ENCODE measurements at places on chromosomes 4 and X.

DNA sequence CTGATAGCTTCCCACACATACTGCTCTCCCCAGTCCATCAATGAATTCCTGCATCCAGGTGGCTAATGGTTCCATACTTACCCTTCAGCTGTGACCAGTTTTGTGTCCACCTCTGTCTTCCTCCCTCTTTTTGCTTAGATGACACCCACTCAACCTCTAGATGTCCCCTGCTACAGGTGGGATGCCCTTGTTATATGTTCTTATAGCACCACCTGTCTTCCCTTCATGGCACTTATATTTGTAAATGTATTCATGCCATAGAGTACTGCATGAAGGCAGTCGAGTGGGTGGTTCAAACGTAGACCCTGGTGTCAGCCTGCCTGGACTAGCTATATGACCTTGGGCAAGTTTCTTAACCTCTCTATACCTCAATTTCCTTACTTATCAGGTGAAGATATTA lies 6.5 kb upstream of the USP46 start:
- no peak for DNase-seq

DNA sequence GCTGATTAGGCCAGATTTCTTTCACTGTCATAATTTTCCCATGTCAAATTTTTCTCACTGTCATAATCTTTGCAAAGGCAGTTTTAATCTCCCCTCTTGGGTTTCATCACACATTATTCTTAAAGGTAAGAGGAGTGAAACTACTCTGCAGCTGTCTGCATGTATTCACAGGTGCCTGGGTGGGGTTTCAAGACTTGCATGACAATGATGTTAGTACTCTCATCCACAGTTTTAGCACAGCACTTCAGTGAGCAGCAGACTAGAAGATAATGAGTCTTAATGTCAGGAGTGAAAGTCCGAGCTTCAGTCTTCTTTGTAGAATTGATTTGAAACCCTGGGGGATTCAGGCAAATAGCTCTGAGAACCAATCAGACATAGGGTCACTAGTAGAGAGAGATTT lies 182.5 kb upstream of the GALNT7 start:
- DNase-seq: no peak

DNA sequence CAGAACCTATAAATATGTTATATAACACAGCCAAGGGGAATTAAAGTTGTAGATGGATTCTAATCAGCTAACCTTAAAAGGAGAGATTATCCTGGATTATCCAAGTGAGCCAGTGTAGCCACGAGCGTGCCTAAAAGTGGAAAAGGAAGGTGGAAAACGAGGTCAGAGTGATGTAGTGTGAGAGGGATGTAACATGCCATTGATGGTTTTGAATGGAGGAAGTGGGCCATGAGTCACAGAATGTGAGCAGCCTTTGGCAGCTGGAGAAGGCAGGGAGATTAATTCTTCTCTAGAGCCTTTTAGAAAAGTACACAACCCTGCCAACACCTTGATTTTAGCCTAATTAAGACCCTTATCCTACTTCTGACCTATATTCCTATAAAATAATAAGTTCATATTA lies 149.1 kb downstream of the SLC39A8 start:
- no peak for DNase-seq

DNA sequence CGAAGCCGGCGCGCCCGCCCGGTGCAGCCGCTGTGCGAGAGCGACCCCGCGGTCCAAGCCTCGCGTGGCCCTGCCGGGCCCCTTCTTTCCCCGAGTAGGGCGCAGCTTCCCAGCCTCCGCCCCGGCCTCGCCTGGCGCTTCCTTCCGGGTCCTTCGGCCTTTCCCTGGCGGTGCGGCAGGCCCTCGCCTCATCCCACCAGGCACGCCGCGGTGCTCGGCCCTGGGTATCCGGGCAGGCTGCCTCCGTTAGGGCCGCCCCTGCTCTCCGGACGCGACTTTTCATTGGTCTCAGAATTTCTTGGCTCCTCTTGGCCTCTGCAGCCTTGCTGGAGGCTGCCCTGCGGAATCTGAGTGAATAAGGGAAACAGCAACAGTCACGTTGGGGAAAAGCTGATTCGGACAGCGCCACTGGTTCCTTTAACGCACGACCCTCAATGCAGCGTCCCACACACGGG lies 429 bp downstream of the UVSSA start:
- DNase-seq: no peak

- DNase-seq: peak; percentile 28
Measured at GRCh38 chr4:73603271-73603710, 16.9 kb downstream of the RASSF6 start.

DNA sequence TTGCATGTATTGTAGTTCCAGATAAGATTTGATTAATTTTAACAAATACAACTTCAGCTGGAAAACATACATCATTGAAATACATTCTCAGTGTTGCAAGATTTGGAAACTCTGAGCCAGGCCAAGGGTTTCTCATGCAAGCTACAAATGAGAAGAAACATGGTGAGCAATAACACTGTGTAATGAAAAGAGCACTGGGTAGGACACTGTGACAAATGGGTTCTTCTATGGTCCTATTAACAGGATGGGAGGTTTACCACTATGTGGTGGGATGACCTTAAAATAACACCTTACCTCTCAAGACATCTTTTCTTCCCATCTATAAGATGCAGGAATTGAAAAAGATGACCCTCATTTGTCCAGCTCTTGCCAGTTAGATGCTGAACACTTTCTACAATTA lies 19.6 kb upstream of the NDNF start:
- DNase-seq: no peak

DNA sequence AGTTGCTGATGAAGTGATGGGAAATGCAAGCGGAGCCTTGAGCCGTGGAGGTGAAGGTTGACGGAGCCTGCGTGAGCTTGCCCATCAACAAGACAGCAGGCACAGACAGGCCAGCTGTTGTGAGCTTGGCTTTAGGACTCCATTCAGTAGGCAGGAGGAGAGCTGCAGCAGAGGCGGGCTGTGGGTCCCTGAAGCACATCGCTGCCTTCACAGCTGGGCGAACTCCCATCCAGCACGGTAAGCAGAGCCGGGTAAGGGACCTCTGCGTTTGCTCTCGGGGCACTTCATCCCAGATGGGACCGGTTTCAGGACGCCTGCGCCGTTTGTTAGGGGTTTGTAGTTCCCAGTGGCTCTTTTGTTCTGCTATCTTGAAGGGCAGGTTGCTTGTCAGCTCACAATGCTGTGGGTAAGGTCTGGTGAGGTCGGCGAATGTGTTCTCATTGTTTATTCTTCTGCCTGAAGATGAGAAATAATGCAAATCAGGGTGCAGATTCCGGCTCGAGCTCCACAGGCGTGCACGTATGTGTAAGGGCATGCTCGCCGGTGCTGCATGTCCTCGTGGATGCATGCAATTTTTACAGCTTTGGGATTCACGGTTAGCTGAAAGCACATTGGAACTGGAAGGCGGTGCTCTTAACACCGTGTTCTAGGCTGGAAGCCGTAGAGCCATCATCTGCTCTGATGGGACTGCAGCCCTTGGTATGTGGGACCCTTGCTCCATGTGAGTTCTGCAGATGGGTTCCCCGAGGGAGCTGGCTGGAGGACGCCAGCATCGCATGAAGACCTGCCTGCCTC lies 54.6 kb upstream of the CLDN34 start:
- DNase-seq: no peak

DNA sequence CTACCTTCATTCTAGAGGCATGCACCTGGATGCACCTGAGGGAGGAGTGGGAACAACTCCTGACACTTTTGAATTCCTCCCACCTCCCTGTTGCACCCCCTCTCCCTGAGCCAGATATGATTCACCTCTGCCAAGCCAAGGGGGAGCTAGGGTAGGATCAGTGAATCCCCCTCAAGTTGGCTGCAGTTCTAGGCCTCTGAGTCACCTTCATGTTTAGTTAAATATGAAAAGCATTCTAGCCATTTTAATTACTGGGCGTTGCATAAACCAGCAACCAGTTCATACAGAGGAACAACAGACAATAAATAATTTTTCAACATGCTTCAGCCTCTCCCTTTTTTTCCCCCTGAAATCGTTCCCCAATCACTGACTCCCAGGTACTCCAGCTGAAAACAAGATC lies 1440.2 kb downstream of the ADGRL3 start:
- DNase-seq: no peak

Measured in NCI-H1436 treated with DMSO at 0.1 percent for 48 hours (cell line).